ENCODE measurements at places on chromosomes 11 and 22.

GRCh38 chr22:48783821-48784266 lies 1043.8 kb downstream of the BRD1 start:
- DNase-seq = no peak

GRCh38 chr11:89502301-89502700 lies 11.1 kb upstream of the NOX4 start:
- DNase-seq = no peak

GRCh38 chr11:87819151-87819550 lies 356.1 kb downstream of the RAB38 start:
- no peak for DNase-seq

DNA sequence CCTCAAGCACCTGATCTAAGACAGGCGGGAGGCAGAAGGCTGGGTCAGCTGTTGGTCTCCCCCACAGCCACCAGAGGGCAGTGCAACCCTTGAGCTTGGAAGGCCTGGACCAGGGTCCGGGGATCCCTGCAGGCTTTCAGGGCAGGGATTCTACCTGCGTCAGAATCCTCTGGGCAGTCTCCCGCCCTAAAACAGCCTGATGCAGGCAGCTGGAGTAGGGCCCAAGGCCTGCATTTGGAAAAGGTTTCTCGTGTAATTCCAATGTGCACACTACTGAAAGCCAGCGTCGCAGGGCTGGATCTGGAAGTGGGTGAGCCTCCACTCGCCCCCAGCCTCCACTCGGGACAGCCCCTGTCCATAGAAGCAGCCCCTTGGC lies 31.8 kb downstream of the BID start:
- DNase-seq = peak; percentile 37

GRCh38 chr11:61890529-61891330 lies 615 bp downstream of the FADS3 start:
- DNase-seq = no peak

GRCh38 chr11:66473608-66474515 lies 6.4 kb upstream of the DPP3 start:
- no peak for DNase-seq

GRCh38 chr22:30027791-30028190 lies 52.5 kb upstream of the HORMAD2 start:
- no peak for DNase-seq

DNA sequence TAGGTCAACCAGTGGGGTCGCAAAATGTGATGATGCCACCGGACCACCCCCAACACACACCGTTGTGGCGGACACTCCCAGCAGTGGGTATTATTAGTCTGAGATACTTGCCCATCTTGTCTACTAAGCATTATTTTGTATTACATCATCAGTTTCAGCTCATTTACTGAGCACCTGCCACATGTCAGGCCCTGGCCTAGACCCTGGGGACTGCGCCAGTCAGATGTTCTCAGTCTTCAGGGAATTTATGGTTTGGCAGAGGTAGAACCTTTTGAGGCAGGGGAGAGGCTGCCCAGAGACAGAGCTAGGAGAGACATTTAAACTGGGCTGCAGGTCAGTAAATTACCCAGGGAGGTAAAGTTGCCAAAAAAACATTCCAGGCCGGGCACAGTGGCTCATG lies 43.1 kb upstream of the GCAT start:
- DNase-seq = no peak

DNA sequence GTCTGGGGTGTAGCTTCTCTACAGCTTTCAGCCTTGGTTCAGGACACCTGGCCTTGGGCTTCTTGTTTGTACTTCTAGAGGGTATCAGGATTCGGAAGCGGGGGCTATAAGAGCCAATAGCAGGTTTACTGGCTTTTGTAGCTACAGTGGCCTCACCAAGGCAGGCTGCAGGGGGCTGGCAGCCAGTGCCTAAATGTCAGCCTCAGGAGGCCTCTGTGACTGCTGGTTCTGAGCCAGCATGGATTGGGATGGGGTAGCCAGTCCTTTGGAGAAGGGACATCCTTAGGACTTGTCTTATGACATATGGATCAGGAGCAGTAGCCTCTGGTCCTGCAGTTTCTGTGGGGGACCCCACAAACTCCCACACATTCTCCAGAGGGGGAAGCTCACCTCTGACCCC lies 29.9 kb downstream of the EIF3F start:
- DNase-seq = no peak

DNA sequence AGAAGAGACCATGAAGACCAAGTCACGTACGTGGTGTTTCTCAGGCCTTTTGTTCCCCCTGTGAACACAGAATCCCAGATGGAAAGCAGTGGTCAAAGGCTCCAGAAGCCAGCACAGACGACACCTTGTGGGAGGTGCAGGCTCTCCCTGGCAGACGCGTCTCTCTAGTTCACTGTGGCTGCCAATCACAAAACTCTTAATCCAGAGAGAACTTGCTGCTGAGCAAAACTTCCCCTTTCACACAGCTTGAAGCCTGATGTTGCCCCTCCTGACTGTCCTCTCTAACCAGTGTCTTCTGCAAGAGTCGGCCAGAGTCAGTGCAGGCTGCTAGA lies 67.1 kb downstream of the PIWIL3 start:
- no peak for DNase-seq

- DNase-seq = no peak
Observed at GRCh38 chr22:41092847-41093411, 537 bp downstream of the EP300 start.

DNA sequence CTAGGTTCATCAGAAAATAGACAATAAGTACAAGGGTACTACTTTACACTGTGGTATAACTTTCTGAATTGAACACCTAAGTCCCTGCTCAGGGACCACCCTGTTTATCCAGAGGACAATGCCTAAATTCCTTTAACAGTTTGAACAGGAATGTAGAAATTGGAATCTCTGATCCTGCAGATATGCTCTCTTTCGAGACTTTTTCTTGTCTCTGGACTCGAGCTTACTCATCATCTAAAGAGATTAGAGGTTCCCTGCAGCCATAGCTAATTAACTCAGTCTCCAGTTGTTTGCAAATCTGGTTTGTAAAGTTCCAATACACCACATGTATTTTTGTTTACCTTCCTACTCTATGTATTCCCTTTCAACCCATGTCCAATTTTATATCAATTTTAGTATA lies 1.0 kb downstream of the HOATZ start:
- DNase-seq = no peak

DNA sequence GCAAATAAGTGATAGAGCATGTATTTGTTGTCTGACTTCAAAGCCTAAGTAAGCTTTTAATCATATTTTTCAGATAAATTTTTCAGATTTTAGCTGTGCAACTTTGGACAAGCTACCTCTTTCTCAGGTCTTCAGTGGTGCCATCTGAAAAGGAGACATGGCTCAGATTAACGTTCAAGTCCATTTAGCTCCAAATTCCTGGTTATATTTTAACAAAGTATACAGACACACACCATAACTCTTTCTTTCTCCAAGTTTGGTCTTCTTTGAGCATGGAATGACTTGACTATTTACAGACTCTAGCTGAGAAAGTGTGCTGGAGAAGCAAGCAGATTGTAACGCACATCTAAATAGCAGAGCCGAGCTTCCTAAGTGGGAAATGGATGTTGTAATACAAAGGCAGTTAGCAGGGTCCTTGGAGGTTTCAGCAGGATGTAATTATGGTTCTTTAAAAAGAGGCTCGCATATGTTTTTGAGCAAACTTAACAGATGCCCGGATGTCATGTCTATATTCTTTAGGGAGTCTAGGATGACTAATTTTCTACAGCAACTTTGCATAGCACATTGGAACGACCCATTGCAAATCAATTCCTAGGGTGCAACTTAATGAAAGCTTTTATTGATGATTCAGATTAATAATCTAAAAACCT lies 128.1 kb upstream of the E2F8 start:
- no peak for DNase-seq

GRCh38 chr11:109606256-109606655 lies 184.3 kb downstream of the C11orf87 start:
- DNase-seq = no peak

DNA sequence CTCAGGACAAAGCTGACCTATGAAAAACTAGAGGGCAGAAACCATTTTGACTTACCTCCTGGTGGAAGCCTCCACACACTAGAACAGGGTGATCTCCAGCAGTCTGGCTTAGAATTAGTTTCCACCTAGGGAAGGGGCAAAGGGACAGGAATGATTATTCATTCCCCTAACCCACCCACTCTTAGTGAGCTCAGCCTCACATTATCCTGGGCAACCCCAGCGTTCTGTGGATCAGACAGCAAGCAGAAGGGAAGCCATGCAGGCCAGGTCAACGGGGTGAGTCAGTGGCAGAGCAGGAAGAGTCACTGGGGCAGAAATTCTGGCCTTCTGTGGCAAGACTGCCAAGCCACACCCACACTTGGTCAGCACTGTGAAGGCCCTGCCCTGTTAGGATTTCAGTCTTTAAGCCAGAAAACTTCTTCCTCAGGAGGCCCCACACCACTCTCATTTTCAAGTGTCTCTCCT lies 10.5 kb downstream of the NUMA1 start:
- no peak for DNase-seq

DNA sequence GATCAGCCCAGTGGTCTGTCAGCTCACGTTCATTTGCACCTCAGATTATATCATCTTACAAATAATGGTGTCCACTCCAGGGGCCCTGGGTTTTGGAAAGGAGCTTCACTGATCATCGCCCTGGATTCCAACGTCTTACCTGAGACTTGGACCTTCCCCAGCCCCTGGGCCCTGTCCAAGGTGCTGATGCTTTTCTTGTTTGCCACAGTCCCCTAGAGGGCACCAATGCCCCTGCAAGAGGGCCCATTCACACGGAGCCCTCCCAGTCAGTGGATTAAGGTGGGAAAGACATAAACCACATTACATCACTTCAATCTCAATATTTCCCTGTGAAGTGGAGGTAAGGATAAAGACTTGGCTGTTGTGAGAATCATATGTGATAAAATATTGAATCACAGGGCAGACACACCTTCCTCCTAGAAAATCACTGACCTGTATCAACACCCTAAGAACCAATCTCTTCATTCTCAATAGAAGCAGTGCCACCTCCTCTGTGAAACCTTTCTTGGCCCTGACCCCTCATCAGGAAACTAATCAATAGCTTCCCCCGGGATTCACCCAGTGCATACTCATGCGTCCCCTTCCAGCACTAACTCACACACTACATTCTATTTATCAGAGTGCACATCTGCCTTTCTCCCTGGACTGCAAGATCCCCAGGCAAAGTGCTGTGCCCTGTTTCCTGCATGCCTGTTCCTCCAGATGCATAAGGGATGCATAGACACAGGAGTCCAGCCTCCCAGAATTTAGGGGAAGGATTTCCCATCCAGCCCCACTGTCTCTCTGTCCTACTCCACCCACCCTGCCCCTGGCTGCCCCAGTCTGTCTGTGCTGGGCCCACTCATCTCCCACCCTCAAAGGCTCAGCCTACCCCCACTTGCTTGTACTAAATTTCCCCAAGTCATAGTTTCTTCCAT lies 167.0 kb downstream of the BUD13 start:
- no peak for DNase-seq

- DNase-seq = no peak
Observed at GRCh38 chr11:1656670-1657069, 27.1 kb downstream of the KRTAP5-5 start.

- DNase-seq = no peak
Observed at GRCh38 chr11:5500393-5500801, 9.4 kb downstream of the UBQLN3 start.

- DNase-seq = no peak
Observed at GRCh38 chr11:112345706-112346105, 85.0 kb upstream of the PLET1 start.

DNA sequence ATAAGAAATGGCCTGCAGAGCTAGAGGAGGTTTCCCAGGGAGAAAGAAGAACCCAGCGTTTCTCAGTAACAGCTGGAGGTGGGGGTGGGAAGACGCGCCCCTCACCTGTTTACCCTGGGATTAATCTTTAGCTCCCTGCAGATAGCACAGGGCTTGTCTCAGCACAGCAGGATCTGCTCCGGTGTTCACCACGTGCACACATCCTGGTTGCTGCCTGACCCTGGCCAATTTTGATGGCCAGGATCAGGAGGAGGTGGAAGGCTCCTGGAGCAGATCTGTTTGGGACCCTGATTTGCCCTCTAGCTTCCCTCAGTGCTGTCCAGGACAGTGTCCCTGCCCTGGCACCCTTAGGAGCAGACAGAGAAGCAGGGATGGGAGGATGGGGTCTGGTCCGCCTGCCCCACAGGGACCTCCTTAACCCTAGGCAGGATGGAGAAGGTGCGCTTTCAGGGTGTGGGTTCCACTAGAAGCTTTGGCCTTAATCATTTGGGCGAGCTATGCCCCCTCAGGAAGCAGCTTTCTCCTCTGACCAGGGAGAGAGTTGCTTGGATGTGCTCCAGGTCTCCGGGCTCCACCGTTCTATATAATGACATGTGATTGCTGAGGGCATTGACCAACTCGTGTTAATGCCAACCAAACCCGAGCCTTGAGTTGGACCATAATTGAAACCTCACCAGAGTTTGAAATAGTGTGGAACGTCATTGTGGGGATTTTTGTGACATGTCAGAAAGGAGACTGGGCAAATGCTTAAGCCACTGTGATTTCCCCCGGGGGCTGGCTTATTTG lies 19.3 kb downstream of the UPB1 start:
- no peak for DNase-seq
